Iris pigment epithelial cell (primary cell): ENCODE measurements at places on chromosomes 6 and 20.

GRCh38 chr6:122620428-122620827 lies 10.2 kb downstream of the PKIB start:
- no peak for DNase-seq

GRCh38 chr6:43359831-43360230 lies 9.6 kb downstream of the ZNF318 start:
- DNase-seq, result no peak

- DNase-seq, result peak; percentile 31
Measured at GRCh38 chr6:98833307-98834059, 891 bp upstream of the POU3F2 start.

GRCh38 chr6:20266851-20267608 lies 54.8 kb upstream of the MBOAT1 start:
- no peak for DNase-seq

GRCh38 chr20:21522481-21523280 lies 8.8 kb upstream of the NKX2-2 start:
- no peak for DNase-seq

GRCh38 chr6:16810411-16810810 lies 49.2 kb upstream of the ATXN1 start:
- no peak for DNase-seq

DNA sequence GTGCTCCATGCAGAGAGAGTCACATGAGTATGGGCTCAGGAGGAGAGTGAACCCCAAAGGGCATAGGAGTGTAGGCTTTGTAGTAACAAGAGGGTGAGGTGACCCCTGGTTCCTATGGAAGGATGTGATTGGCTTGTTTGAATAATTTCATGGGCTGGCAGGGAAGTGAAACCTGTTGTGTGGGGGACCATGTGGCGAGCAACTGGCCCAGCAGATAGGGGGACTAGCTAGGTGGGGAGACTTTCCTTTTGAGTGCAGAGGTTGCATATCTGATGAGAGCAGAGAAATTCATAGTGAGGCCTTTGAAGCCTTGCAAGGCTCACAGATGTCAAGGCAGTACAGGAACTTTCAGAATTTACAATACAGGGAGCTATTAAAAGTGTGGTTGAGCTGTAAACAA lies 247.9 kb upstream of the SLC35B3 start:
- no peak for DNase-seq

DNA sequence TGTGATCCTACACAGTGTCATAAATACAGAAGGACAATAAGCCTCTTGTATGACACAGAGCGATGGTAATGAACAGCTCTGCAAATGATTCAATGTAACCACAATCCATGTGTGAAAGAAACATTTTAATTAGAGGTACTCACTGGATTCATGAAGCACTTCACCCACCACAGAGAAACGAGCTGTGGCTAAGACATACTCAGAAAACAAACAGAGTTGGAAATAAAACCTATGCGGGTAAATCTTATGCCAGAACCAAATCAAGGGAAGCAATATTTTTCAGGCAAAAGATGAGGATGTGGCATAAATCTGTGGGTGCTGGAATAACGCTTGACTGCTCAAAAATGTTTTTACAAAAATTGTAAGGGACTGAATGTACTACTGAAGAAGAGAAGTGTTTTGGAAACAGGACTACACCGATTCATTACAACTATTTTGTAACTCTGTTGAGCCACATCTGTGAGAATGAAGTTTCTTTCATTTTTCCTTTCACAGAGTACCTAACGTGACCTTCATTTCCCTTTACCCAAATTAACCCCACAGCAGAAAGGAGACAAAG lies 112.1 kb downstream of the WDR27 start:
- peak; percentile 47 for DNase-seq

- DNase-seq, result peak; percentile 51
Measured at GRCh38 chr6:158009114-158009891, 27.6 kb downstream of the SYNJ2 start.

DNA sequence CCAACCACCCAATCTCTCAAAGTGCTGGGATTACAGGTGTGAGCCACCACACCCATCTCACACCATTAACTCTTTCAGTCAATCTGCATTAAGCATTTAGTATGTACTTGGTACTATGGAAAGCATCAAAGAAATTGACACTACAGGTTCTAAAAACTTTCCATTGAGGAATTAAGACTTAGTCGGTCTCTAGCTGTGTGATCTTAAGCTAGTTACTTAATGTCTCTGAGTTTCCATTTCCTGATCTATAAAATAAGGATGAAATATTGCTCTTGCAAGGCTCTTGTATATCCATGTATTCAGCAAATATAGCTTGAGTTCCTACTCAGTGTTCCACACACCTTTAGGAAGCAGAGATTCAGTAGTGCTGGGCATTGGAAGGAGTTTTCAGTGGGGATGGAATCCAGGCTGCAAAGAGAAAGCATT lies 48.9 kb upstream of the NCOA3 start:
- no peak for DNase-seq

DNA sequence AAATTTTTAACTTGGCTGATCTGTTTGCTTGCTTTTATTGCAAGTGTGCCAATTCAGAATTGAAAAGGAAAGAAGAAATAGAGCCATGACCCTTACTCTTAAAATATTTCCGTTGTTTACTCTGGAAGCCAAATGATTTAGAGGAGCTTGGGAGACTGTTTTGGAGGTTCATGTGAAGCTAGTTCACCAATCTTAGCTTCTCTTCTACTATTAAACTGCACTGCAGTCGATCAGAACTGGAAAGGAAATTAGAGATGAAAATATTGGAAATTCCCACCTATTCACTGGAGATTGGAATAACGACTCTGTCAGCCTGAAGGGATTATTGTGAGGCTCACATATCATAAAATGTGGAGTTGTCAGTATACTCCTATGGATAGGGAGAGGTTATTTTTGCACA lies 81.8 kb downstream of the MLIP start:
- peak; percentile 20 for DNase-seq

DNA sequence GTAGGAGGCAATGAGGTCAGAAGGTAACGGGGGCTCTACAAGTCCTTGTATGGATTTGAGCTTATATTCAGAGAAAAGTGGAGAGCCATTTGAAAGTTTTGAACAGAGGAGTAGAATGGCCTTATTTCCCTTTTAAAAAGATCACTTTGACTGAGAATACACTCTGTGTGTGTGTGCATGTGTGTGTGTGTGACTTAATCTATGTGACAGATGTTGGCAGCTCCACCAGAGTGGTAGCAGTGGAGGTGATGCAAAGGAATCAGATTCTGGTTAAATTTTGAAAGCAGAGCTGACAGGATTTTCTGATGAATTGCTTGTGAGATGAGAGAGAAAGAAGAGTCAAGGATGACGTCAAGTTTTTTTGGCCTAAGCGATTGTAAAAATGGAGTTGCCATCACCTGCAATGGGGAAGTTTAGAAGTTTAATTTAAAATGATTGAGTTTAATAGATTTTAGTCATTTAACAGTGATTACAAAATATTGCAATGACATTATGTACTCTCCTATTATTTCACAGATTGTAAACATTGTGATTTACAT lies 172.2 kb upstream of the HEY2 start:
- no peak for DNase-seq

- no peak for DNase-seq
Measured at GRCh38 chr6:144820270-144820669, 535.1 kb downstream of the UTRN start.

DNA sequence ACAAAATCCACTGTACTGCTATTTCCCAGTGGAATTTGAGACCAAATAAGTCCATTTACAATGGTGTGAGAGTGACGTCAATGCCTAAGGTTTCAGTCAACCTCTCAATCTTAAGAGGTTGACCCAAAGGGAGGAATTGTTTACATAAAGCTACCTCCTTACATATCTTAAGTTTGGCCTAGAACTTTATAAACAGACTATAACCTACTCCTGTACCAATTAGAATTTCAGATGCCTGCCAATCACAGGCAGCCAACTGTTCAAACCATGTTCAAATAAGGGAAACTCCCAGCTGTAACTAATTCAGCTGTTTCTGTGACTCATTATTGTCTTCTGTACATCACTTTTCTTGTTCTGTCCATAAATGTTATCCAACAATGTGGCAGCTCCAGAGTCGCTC lies 14.5 kb downstream of the LGSN start:
- no peak for DNase-seq

- DNase-seq, result peak; percentile 90
Measured at GRCh38 chr6:109165392-109165974, 70.2 kb downstream of the CEP57L1 start.

- DNase-seq, result no peak
Measured at GRCh38 chr6:42545226-42545773, 18.5 kb upstream of the UBR2 start.

GRCh38 chr6:128573036-128573435 lies 52.6 kb upstream of the PTPRK start:
- no peak for DNase-seq

DNA sequence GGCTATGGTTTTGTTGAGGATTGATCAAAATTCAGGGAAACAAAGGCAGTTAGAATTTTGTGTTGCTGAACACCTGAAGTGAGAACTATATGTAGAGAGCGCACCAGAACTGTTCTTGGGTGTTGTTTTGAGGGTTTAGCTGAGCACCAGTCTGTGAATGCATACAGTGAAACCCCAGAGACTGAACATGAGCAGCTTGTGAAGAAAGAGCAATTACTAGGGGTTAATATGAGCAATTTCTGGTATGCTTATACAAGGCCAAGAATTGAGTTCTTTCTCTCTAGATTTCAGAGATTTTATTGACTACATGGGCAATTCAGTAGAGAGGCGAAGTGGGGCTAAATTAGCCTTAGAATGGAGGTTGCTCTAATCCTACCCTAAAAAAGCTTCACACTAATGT lies 93.9 kb downstream of the CD2AP start:
- DNase-seq, result peak; percentile 33
